ENCODE measurements at places on chromosomes 7 and 10. TPM values are rescaled to one million over a fixed set of nuclear protein-coding genes. Genes with fewer than 3 reads are reported as not detected.

DNA sequence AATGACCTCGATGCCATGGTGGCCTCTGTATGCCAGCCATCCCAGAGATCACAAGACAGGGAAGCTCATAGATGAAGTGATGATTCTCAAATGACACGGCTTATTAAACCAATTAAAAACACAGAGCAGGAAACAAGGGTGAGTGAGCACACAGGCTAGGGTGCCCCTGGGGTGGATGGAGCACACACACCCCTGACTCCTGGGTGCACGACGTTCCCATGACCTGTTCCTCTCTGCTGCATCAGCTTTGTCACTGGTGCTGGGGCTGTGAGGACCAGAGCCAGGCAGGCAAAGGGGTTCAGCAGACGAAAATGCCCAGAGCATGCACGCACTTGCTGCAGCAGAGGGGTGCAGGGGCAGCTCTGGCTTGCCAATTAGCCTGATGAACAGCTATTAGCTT is 86.5 kb upstream of the LRRC4 start:
- DNase-seq, result no peak

DNA sequence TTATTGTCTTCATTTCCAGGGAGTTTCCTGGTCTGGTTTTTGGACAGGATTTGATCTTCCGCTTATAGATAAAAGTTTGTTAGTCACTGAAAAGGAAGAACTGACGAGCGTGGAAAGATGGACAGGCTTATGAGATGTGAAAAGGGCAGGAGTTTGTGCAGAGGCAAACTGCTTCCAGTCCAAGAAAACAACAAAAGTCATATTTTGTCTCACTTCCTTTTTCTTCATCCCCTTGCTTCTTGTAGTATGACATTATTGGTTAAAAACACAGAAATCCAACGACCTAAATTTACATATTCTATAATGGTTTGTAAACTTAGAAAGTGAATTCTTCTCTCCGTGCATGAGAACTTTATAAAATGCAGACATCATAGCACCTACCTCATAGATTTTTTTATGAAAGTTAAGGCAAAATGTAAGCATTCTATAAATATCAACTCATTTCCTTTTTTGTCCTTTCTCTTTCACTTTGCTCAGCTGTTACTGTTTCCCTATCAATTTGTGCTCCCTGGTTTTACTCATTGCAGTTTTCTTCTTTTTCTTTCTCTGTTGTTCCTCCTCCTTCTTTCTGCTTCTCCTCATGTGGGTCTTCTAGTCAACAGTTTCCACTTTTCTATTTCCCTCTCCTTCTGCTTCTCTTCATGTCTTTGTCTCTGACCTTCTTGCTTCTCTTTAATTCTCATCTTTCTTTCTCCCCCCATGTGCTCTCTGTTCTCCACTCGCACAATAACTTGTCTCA is 370.2 kb downstream of the ARL4A start:
- no peak for DNase-seq

DNA sequence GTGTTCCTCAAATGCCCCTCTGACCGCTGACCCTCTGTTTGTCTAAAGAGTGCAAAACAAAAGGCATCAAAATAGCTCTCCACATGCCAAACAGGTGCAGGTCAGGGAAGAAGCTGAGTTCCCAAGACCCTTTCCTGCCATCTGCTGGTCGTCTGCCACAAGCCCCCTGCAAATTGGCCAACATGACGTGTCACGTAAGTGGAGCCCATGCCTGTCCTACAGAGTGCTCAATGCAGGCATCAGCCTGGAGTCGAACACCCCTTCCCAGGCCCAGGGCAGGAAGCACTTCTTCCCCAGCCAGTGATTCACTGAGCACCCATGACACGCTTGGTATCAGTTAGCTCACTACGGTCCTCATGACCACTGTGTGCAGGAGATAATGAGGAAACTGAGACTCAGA is 14.1 kb downstream of the TMEM72 start:
- DNase-seq, result no peak

DNA sequence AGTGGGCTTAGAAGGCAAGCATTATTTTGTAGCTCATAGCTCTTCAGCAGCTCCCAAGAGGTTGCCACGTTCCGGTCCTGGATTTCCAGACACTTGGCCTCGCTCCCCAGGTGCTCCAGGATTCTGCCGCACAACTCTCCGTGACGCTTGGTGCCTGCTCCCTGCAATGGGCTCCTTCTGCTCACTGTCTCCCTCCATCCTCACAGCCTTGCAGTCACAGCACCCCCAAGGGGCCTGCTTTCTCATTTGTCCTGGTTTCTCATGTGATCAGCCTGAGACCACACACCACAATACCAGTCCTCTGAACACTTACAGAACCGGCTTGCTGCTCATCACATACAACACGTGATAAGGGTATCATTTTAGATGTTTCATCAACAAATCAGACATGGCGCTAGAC is 9.8 kb downstream of the IGFBP3 start:
- no peak for DNase-seq

GRCh38 chr7:3943779-3944520 is 642.9 kb downstream of the SDK1 start:
- DNase-seq, result no peak

DNA sequence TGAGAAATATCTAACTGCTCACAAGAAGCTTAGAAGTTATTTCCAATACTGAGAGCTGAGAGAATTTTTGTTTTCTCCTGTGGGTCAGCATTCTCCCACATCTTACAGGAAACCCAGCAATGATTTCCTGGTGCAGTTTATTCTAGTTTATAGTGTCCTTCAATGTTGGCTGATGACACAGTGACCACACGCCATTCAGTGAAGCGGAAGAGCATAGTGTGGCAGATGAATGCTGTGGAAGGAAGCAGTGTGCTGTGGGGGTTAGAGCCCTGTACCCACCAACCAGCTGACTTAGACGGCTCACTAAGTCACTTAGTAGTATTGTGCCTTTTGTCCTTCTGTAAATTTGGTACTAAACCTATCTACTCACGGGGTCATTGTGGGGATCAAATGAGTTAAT is 1.4 kb upstream of the TMEM26 start:
- DNase-seq, result no peak

DNA sequence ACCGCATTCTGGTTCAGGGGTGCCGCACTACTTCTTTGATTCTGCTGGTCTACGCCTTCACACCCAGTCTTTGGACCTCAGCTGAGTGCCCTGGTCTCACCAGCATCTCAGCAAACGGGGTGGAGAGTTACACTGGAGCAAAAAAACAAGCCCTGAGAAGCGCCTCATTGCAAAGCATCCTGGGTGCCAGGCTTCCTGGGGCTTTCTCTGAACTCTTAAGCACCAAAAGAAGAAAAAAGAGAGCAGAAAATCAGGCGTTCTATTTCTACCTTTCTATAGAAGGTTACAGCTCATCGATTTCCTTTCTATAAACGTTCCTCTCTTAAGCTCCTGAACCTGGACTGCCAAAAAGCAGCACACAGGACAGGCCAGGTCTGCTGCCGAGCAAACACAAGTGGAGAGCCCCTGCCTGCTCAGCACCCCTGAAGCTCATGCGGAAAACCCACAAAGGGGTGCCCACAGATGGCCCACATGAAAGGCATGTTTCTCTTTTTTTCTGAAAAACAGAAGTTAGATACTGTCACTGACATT is 217.9 kb downstream of the SFMBT2 start:
- DNase-seq, result no peak

GARIN1A gene
- 3.3 TPM for total RNA-seq

CALHM3 gene
- not detected for total RNA-seq

Measured in psoas muscle (tissue), 8 donors.